ENCODE measurements at places on chromosomes 1 and 21.

- no peak for DNase-seq
Observed at GRCh38 chr21:35521852-35522505, 472.9 kb upstream of the RUNX1 start.

GRCh38 chr1:966135-966703 is at the start of gene PLEKHN1:
Gene PLEKHN1, plus strand, starts transcription at chr1:966482. Its CDS starts 50 bp downstream, at chr1:966532.
- DNase-seq: no peak

DNA sequence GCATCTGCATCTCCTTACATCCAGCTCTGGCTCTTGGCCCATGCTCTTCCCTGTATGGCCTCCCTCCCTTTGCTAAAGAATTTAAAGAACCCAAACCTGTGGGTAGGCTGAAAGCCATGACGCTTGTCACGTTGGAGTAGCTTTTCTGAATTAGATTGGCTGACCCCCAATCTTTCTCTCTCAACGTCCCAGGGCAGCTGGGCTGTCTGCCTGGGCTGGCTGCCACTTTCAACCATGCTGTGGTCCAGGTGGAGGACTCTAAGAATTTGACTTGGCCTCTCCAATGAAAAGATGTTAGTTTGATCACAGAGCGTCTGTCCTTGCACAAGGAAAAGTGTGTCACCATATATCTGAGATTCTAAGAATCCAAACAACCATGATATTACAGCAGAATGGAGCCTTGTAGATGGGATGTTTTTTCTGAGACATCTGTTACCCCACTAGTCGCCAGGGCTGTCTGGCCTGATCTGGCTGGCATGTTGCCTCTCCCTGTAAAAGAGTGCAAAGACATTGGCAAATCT is 6.5 kb upstream of the IGSF3 start:
- DNase-seq: no peak

DNA sequence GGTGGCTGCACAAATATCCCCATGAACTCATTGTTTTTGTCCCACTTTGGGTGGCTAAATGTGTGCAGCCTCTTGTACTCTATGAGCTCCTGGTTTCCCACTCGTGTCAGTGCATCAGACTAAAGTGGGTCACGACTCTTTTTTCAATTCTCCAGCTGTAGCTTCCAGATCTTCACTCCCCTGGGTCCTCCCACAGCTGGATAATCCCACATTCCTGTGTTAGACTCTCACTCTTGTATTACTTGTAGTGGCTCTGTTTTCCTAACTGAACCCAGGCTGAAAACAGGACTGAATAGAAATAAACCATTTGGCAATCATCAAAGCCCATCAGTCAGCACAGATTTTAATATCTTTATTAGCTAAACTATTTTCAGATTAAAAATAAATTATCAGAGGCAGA is 60.4 kb downstream of the UBE2U start:
- no peak for DNase-seq

GRCh38 chr1:200027264-200027823 is at the start of gene NR5A2:
Gene NR5A2, plus strand, starts transcription at chr1:200027710. Its CDS starts 138 bp downstream, at chr1:200027848.
- no peak for DNase-seq

GRCh38 chr1:88891951-88892340 is 579 bp upstream of the GTF2B start:
- no peak for DNase-seq

DNA sequence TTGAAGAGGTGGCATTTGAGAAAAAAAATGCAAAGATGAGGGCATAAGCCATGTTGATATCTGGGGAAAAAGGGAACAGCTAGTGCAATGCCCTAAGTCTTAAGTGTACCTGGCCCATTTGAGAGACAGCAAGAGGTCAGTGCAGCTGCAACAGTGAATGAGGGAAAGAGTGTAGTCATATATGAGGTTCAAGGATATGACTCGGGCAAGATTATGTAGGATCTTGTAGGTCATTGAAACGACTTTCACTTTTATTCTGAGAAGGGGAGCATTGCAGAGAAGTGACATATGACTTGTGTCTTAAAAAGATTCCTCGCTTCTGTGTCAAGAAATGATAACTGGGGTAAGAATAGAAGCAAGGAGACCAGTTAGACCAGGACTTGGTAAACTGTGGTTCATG is 31.0 kb downstream of the NTMT2 start:
- DNase-seq: no peak

GRCh38 chr1:88878731-88879130 is 12.6 kb downstream of the GTF2B start:
- no peak for DNase-seq

- DNase-seq: no peak
Observed at GRCh38 chr1:186730951-186731729, 50.9 kb upstream of the PTGS2 start.

GRCh38 chr1:3417082-3417739 is 37.3 kb upstream of the ARHGEF16 start:
- no peak for DNase-seq

DNA sequence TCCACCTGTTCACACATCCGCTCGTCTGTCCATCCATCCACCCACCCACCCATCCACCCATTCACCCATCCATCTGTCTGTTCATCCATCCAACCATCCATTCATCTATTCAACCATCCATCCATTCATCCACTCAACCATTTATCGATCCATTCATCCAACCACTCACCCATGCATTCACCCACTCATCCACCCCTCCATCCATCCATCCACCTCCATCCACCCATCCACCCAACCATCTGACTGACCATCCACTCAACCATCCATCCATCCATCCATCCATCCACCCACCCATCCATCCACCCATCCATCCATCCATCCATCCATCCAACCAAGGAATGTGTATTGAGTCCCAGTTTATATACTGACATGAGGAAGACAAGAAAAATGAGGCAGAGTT is 73.1 kb downstream of the UMODL1 start:
- no peak for DNase-seq

DNA sequence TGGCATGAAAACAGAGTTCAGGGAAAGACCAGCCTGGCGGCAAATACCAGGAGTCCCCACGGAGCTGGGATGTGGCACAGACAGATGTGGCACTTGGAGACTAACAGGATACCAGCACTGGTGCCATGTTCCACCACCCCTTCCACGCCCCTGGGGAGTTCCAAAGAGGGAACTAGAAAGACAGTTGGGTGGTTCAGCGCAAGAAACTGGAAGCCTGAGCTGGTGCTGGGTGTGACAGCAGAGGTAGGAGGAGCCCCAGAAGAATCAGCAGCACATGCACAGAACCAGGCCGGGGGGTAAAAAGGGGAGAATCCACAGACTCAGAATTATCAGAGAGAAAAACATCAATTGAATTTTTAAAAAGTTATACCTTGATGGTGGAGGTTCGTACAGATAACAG is 22.4 kb downstream of the DDX20 start:
- no peak for DNase-seq

DNA sequence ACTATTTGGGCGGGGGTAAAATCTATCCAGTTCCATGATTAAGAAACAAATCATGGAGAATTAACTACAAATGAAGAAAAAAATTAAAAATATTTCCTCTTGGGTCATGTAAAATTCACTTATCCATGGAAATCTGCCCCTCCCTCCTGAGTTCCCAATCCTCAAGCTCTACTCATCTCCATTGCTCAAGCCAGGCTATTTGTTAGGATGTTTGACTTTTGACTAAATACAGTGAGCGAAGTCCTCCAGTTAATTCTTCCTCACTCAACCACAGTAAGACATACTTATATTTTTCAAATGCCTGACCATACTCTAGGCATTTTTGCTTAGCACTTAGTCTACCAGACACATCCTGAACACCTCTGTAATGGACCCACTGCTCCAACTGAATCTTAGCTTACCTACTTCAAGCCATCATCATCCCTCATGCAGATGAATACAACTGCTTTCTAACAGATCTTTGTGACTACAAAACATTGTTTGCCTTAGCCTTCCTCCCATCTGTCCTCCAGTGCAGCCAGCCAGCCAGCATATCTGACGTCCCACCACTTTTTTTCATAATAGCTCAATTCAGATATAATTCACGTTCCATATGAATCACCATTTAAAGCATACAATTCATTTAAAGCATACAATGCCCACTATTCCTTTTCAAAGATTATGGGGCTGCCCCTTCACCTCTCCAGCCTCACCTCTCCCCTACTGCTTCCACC is 154.2 kb downstream of the RERE start:
- DNase-seq: no peak

DNA sequence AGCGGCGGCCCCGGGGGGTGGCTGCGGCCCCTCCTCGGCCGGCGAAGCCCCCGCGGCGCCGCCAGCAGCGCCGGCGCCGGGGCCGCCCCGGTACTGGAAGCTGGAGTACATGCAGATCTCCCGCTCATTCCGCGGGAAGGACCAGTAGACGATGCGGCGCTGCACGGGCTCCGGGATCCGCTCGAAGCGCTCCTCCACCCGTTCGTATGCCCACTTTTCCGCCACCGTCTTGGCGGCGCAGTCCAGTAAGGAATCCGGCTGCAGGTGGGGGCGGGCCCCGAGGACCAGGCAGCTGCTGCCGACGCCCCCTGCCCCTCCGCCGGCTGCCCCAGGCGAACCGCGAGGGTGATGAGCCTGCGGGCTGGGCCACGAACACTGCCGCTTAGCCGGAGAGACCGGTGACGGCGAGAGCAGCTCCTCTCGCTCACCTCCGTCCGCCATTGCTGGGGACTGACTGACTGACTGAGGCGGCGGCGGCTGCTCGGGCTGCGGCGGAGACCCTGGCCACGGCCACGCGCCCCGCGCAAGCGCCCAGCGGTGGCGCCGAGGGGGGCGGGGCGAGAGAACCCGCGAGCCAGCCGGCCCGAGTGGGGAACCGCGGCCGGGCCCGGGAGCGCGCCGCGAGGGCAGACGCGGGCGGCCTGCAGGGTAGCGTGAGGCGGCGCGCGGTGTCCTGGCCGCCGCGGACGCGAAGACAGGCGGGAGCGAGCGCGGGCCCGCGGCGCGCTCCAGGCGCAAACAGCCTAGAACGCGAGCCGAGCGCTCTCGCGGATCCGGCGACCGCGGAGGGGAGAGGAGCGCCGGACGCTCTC is at the start of gene ZSWIM5:
Gene ZSWIM5 (minus strand): TSS at position 696 of the 812 bp plus-strand sequence. CDS start 255 bp downstream, at position 441.
- DNase-seq: peak; percentile 90

DNA sequence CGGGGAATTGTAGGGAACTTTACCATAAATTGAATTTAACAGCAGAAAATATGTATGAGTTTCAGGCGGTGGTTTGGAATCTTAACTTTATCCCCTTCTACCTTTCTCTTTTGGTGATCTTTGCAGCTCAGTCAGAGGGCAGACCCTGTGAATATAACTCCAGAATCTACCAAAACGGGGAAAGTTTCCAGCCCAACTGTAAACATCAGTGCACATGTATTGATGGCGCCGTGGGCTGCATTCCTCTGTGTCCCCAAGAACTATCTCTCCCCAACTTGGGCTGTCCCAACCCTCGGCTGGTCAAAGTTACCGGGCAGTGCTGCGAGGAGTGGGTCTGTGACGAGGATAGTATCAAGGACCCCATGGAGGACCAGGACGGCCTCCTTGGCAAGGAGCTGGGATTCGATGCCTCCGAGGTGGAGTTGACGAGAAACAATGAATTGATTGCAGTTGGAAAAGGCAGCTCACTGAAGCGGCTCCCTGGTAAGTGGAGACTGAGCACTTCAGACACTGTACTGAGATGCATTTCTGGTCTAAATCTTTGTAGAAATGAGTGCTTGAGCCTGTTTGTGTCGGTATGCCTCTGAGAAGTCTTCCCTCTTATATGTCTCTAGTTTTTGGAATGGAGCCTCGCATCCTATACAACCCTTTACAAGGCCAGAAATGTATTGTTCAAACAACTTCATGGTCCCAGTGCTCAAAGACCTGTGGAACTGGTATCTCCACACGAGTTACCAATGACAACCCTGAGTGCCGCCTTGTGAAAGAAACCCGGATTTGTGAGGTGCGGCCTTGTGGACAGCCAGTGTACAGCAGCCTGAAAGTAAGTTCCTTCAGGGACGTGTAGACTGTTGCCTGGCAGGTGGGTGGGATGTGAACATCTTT is 1.5 kb downstream of the CCN1 start:
- DNase-seq: peak; percentile 49

- DNase-seq: no peak
Observed at GRCh38 chr1:196684476-196684875, 32.6 kb downstream of the CFH start.

DNA sequence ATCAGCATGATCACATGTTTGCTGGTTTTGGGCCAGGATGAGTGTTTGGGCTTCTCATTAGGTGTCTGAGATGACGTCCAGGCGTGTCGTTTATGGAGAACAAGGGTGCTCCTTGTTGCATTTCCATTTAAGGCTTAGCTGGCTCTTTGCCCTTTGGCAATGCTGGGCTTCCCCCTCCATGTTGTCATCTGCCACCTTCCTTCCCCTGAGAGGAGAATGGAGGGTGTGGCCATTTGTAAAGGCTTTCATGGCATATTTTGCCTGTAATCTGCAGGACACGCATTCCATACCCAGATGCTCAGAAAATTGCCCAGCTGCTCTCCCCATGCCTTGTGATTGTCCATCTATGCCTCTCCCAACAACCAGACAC is 27.7 kb downstream of the PKP1 start:
- no peak for DNase-seq

GRCh38 chr21:17542371-17543011 is 29.6 kb downstream of the CXADR start:
- DNase-seq: no peak

- no peak for DNase-seq
Observed at GRCh38 chr1:71083271-71083670, 2.4 kb upstream of the ZRANB2 start.

DNA sequence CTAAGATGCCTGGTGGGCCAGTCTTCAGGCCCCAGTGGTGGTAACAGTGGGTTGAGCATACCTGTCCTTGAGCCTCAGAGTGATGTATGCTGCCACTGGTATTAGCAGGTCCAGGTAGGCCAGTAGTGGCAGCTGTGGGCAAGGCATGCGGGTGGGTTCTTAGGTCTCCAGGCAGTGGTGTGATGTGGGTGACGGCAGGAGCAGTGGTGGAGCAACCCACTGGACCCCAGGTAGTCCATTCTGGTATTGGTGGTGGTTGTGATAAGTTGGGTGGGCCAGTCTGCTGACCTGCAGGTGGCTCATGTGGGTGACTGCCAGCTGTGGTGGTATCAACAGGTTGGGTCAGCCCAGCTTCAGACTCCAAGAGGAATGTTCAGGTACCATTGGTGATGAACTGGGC is 165.0 kb upstream of the GORAB start:
- no peak for DNase-seq

- DNase-seq: no peak
Observed at GRCh38 chr1:234616644-234617043, 6.7 kb upstream of the IRF2BP2 start.
